Suppressor macrophage treated with lipopolysaccharide for 1 hour (primary cell): ENCODE measurements at places on chromosomes 12 and 14.

DNA sequence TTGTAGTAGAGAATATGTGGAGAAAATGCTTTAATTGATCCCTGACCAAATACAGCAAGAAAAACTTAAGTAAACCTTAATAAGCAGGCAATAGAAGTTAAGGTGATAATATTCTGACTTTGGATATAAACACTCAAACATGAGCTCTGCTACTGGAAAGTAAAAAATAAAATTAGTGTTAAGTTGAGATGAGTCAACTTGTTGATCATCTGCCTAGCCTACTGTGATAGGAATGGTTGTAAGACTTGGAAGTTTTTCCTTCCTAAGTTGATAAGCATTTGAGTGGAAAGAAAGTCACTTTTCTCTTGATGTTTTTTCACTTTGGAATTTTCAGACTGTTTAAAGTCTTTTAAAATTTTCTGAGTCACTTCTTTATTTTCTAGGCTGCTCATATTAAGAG, 26.0 kb downstream of the ADIPOR2 start:
- no peak for DNase-seq

- DNase-seq = peak; percentile 89
Measured at GRCh38 chr12:51326698-51327439, 2.9 kb upstream of the BIN2 start.

DNA sequence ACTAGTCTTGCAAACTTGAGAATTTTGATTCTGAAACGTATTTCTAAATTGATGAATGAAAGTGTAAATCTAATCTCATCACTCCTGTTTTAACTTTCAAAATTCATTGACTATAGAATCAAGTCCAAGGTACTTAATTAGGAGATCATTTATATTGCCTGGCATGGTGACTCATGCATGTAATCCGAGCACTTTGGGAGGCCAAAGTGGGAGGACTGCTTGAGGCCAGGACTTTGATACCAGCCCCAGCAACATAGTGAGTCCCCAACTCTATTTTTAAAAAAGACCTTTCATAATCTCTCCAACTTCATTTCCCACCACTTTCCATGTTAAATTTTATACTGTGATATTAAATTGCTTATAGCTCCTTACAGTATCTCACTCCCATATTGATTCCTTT, 3.0 kb upstream of the MIPOL1 start:
- DNase-seq = no peak

DNA sequence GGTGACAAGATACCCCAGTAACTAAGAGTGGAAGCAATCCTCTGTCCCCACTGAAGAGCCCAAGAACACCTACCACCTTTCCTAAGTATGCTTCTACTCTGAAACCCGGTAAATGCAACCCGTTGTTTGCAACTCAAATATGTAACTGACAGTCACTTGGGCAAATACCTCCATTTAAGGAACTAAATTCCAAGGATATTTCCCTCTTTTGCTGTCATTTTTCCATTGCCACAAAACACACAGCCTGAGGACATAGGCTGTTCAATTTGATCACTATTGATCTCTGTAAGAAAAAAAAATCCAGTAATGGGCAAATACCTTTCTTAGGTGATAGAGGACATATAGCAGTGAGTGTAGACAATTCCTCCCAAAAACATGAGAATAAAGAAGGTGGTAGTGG, 6.6 kb upstream of the PHLDA1 start:
- no peak for DNase-seq

- DNase-seq = peak; percentile 67
Measured at GRCh38 chr12:103884316-103884715, 43.3 kb upstream of the NT5DC3 start.

DNA sequence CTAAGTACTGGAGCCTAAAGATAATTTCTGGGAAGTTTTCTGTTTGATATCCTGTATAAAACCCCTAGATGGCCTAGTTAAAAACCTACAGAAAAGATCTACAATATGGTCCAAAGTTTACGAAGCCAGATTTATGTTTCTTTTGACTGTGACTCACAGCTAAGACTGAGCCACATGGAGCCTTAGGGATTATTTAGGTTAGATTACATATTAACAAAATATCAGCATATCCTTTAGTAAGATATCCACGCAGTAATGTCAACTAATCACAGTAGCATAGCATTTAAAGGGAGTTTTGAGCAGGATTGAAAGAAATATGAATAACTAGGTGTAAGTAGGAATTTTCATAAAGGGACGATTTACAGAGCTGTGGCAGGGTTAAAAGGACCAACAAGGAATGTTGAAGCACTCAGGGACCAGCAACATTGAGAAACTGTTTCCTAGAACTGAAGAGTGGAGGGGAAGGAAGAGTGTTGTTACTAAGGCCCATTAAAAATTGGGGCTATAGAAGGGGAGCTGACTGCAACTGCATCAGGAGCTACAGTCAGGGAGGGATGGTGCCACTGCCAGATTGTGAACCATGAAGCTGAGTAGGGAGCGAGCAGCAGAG, 155.5 kb downstream of the DACT1 start:
- no peak for DNase-seq

DNA sequence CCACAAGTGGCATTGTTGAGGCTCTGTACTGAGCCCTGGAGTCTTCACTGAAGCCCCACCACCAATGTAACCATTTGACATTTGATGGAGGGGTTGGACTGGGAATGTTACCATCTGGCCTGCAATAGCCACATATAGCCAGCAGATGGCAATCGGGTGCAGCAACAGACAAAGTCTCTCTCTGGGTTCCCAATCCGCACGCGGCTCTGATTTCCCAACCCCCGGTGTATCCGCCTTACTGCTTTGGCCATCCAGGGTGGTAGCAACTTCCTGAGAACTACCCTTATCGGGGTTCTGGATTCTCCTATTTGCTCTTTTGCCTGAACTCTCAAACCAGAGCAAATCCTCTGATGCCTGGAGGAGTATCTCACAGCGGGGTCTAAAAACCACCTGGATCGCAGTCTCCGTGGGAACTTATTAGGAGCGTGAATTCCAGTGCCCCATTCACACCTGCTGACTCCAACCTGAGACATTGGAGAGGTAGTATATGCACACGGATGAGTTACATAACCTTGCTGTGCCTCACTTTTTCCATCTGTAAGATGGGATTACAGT, 14.2 kb downstream of the VRTN start:
- DNase-seq = peak; percentile 87

DNA sequence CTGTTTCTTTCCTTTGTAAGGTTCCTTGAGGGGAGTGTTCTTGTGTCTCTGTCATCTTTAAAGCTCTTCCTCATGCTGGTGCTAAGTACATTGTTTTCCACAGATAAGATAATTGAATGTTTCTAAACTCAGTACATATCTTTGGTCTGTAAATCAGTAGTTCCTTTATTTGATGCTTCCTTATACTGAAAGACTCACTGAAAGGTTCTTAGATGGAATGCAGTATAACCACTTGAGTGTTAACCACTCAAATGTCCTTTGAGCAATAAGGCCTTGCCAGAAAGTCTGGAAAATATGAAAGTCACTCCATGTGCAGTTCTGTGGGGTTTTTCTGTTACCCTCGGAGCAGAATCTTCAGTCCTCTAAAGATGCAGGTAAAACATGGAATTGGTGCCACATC, 23.0 kb upstream of the RNU6-8 start:
- DNase-seq = no peak

DNA sequence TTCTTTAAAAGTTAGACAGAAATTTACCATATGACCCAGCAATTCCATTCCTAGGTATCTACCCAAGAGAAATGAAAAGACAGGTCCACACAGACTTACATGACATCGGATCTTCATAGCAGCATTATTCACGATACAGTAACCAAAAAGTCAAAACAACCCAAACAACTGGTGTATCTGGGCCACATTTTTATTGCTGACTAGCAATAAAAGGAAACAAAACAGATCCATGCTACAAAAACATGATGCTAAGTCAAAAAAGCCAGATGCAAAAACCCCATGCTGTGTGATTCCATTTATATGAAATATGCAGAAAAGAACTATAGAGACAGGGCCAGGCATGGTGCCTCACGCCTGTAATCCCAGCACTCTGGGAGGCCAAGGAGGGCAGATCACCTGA, 12.9 kb downstream of the TMEM120B start:
- no peak for DNase-seq

GRCh38 chr12:121451961-121452339, 52.0 kb downstream of the RNF34 start:
- peak; percentile 66 for DNase-seq

DNA sequence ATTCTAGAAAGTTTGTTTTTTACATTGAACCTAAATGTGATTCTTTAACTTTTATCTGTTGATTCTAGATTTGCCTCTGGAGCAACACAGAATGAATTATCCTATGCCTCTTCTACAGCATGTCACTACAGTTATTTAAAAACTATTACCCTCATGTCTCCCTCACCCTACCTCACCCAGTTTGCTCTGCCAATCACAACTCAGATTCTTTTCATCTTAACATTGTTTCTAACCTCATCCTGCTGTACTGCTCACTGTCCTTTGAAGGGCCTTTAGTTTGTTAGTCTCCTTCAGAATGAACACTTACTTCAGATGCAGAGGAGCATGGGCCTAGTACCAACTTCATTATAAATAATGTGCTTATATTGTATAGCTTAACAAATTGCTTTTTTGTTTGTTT, 21.5 kb downstream of the YLPM1 start:
- DNase-seq = no peak

DNA sequence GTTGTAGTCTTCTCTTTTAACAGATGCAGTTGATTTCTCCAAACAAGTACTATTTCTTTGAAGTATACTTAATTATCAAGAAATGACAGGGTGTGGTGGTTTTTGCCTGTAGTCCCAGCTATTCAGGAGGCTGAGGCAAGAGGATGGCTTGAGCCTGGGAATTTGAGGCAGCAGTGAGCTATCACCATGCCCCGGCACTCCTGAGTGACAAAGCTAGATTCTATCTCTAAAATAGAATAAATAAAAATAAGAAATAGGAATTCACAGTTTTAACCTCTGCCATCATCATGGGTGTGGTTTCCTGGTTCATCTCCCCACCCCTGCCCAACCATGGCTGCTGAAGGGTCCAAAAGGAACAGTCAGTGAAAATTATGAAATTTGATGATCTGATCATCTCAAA, 290.2 kb upstream of the FLRT2 start:
- no peak for DNase-seq

GRCh38 chr14:69842686-69843420, 36.4 kb upstream of the SMOC1 start:
- DNase-seq = no peak

DNA sequence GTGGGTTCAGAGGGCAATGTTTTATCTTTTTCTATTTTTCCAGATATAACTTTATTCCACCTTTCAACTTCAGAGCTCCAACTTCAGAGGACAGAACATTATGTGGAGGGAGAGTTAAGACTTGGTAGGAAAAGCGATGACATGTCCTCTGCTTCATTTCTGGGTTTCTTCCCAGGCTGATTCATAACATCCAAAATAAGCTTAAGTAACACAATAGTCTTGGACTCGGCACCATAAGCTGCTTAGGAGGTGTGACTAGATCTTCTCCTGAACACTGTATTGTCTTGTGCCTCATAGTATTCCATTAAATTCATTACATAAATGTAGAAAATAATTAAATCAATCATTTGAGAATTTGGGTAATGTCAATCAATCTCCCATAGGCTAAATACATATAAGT, 95.5 kb upstream of the PDE3A start:
- DNase-seq = no peak

- peak; percentile 40 for DNase-seq
Measured at GRCh38 chr12:104959335-104959841, 1.3 kb upstream of the SLC41A2 start.

GRCh38 chr12:123150275-123150743, 581 bp downstream of the PITPNM2 start:
- no peak for DNase-seq

GRCh38 chr12:46299851-46300250, 31.0 kb upstream of the SLC38A1 start:
- DNase-seq = no peak

DNA sequence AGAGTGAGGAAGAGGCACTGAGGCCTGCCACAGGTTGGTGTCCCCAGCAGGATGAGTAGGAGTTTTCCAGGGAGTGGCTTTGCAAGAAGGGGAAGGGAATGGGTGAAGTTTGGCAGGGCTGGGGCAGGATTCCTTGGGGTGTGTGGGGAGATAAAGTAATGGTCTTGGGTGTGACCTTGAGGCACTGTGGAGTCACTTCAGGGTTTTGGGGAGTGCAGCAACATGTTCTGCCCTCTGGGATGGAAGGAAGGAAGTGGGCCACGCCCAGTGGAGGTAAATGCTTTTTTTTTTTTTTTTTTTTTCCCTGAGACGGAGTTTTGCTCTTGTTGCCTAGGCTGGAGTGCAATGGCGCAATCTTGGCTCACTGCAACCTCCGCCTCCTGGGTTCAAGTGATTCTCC, 108.9 kb downstream of the ADCK1 start:
- no peak for DNase-seq

DNA sequence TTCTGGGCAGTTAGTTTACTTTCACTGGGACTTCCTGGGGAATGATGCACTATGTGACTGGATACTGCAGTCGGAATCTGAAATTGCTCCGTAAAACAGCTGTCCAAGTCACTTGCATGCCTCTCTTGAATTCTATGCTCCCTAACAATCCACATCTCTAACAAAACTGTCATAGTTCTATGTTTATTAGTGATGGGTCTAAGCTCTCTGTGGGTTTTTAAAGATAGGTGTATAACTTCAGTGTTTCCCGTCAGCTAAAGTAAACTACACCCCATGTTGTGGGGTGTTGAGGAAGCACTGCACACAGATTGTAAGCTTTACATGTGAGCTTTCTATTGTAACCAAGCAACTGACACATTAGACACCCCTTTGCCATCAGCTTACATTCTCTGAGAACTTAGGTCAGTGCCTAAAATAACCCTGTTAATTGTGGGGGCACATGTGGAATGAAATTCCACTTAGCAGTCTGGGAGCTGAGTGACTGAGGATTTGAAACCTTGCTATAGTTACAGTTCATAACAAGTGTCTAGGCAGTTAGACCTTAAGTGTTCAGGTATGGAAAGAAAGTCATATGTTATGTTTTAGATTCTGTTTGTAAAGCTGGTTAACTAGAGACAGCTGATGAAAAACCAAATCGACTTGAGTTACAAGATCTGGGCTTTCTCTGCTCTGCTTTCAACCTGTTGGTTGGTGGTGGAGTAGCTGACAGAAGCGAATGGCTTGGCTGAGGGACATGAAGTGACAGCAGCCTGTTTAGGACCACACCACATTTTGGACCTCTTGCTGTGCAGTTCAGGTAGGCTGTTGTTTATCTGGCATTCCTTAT, 165.7 kb downstream of the AKAP6 start:
- DNase-seq = no peak

DNA sequence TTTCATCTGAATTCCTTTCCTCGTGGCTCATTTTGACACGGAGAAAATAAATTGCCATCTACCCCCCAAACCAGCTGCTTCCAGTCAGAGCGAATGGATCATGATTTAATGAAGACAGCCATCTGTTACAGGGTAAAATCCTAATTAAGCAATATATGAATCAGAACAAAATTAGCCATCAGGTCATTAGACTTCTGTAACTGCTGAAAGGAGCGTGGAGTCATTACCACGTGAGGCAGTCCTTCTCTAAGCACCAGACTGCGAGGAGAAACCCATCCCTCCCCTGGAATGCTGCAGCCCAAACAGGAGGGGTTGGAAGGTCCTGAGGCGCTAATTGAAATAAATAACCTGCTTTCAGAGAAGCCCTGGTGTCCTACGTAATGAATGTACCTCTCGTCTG, 51.1 kb upstream of the TCL1A start:
- DNase-seq = no peak

- no peak for DNase-seq
Measured at GRCh38 chr12:78392918-78393317, 471.7 kb upstream of the SYT1 start.
